ENCODE measurements at places on chromosomes 5 and 9.
A peak's percentile ranks its signal among the peaks of the same experiment; 100 is the strongest.

DNA sequence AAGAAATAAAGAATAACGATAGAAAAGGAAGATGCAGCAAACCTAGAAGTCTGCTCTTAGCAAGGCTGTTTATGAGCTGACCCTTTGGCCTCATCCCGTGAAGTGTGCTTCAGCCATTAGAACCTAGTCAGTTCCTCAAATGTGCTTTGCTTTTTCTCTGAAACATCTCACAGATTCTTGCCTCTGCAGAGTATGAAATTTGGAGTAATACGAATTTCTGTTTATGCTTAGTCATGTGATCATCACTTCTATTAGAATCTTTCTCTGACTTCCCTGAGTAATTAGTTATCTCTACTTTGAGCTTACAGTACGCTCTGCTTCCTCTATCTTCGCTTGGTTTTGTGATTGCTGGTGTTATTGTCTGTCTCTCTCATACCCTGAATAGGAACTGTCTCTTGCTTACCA lies 11.3 kb downstream of the CYSTM1 start:
- DNase-seq = no peak

DNA sequence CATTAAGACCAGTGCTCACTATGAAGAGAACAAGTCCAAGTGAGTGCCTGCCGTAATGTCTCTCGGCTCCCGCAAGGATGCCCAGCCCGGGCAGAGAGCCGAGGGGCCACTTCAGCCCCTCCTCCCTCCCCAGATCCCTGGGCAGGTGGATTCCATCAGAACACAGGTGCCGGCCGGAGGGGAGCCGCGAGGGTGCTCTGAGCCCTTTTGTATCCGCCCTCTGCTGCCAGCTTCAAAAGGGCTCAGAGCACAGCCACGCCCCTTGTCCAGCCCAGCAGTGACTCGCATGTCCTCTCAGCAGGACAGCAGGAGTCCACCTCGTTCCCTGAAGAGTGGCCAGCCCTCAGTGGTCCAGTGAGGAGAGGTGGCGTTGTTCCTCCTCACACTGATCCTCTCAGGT lies 43.9 kb downstream of the CYFIP2 start:
- DNase-seq = no peak

- DNase-seq = no peak
Observed at GRCh38 chr9:7148243-7148765, 390.5 kb downstream of the KDM4C start.

DNA sequence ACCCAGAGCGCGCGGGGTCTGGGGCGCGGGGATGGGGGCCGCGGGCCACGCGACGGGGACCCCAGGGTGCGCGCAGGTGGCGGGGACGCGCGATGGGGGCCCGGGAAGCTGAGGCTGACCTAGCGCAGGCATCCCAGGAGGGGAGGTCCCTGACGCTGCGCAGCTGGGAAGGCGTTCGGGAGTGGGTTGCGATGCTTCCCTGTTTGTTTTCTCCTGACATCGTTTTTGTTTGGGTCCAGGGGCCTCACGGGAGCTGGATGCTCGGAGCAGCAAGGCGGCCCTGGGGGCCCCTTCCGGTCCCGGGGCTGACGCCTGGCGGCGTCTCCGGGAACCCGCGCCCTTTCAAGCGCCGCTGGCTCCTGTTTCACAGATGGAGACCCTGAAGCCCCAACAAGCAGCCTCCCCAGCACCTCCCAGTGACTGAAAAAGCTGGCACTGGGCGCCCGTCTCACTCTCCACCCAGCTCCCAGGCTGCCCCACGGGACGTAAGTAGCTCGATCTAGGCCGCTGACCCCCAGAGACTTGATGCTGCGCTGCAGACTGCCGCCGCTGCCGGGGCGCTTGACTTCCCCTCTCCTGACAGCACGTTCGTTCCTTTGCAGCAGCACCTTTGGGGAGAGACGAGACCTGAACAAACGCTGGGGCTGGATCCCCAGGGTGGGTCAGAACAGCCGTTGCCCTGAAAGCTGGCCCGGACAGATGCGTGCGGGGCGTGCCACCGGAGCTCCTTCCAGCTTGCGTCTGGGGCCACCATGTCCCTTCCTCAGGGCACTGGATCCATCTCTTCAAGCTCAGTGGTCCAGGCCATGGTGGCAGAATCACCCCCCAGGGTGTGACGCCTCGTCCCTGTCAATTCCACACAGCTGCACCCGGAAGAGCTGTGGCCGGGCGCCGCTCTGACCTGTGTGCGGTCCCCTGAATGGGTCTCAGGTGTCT lies 593 bp downstream of the BRD3OS start:
- DNase-seq = peak; percentile 27

DNA sequence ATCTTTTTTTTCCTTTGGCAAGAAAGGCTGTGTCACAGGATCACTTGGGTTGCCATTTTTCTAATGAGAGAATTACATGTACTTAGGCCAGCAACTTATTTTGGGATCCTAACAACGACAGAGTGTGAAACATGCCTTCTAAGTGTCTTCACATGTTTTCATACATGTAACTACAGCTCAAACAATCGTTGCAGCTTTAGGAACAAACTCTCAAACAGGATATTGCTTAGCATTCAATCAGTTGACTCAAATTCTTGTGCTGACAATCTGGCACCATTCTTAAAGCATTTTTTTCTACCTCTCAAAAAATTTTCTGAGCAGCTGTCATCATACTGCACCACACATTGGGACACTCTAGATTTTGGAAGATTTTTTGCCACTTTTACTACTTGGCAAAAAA lies 435.5 kb downstream of the HINT1 start:
- no peak for DNase-seq

DNA sequence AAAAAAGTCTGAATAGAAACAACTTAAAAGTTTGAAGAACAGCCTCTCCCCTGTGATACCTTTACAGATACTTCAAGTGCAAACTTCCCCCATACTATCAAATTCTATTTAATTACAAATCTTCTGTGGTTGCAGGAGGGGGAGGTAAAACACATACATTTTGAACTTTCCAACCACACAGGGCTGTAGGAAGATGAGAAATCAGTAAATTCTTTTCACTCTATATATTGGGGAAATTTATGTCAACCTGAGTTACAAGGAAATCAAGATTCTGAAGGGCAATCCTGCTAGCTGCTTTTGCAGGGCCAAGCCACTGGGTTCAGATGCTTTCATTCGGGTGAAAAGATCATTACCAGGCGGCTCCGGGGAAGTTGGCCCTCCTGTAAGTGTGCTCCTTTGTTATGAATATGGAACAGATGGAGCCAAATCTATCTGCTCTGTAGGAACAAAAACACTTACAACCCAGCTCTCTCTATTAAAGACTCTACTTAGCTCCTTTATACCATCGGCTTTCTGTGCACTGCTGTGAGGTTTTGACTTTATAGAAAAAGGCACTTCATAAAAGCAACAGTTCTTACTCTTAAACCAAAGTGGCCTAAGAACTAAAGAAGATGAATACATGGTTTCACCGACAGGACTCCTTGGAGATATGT lies 269.1 kb downstream of the EFNA5 start:
- DNase-seq = no peak

DNA sequence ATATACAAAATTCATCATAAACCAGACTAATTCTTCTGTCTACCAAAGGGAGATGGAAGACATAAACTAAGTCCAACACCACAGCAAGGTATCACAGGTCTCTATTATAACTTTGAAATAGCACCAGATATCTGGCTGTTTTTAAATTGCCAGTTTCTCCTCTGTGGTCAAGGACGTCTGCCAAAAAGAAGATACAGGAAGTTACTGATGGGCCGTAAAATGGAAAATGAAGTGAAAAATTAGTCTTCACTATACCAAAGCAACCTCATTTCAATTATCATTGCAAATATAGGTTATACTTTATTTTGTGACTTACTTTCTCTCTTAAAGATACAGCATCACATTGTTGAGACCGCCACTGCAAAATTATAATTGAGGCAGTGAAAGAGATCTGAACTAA lies 225.5 kb downstream of the NDUFS4 start:
- no peak for DNase-seq

Measured in MM.1S (cell line).